NCI-H1105 (cell line): ENCODE measurements at places on chromosomes 2 and 18.

GRCh38 chr2:64164629-64165028 is 20.4 kb upstream of the PELI1 start:
- DNase-seq: no peak

DNA sequence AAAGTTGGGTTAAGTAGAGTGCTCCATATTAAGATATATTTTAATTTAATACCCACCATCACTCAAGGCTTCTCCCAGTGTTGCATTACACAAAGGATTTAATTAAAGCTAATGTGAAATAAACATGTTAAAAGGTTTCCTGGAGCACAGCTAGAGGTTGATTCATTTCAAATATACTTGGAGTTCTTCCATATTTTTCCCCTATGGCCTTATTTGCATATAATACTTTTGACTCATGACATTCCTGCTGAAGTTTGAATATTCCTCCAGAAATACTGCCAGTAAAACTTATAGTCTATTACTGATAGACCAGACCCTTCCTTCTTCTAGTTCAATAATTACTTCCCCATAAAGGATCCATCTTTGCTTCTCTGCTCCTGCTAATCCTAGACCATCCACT is 227.5 kb downstream of the GULP1 start:
- no peak for DNase-seq

- DNase-seq: peak; percentile 83
Observed at GRCh38 chr18:48410095-48410920, 1.1 kb upstream of the ZBTB7C start.

DNA sequence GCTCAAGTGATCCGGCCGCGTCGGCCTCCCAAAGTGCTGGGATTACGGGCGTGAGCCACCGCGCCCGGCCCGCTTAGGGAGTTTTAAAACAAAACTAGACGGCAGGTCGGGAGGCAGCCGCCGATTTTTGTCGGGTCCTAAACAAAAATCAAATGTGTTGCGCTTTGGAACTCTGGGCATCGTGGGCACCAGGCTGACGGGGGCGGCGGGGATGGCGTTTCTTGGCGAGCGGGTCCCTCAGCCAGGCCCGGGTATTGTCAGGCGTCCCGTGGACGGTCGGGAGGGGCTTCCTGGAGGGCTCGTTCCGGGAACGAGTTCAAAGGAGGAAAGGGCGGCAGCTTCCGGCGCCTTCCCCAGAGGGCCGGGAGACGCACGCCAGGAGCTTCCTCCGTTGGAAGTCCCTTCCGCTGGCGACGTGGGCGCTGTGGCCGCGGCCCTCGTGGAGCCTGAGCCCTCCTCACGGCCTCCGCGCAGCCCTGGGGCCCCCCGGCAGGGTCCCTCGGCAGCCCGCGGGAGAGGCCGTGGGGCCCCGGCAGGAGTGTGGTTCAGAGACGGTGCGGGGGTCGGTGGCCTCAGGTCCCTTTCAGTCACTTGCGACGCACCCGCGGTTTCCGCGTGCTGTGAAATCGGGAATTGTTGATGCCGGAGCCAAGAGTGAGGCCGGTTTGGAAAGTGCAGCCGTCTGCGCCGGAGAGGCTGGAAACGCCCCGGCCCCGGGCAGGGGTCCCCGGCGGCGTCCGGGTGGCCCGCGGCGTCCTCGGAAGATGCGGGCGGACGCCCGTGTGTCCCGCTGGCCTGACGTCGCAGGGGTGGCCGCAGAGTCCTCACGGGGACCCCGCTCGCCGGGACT is 59.3 kb downstream of the EMILIN2 start:
- DNase-seq: no peak

- DNase-seq: no peak
Observed at GRCh38 chr18:42157878-42158277, 202.8 kb downstream of the PIK3C3 start.

DNA sequence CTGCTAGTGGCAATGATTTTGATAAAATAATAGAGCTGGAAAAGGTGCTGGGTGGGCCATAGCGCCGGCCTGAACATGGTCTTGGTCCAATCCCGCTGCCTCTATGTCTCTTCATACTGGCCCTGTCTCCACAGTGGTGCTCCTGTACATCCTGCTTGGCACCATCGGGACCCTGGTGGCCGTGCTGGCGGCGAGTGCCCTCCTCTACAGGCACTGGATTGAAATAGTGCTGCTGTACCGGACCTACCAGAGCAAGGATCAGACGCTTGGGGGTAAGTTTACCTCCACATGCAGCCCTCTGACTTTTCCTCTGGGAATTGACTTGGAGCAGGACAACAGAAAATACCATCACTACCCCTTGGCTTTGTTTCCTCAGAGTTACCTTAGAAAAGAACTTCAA is 24.0 kb downstream of the IL18RAP start:
- no peak for DNase-seq

DNA sequence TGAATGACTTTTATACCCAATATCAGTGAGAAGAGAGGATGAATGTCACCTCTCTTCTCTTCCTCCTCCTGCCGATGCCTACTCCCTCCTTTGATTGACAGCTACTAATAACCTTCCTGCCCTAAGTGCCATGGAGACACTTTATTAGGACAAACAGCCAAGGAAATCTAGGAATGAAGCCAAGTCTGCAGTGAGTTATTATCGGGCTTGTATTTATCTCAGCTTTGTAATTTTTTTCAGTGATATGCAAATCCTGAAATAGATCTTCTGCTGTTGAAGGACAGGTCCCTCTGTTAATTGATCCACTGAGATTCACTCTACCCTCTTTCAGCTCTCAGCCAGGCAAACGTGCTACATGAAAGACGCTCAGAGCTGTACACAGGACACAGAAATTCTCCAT is 686.7 kb downstream of the TMEM182 start:
- DNase-seq: peak; percentile 91

DNA sequence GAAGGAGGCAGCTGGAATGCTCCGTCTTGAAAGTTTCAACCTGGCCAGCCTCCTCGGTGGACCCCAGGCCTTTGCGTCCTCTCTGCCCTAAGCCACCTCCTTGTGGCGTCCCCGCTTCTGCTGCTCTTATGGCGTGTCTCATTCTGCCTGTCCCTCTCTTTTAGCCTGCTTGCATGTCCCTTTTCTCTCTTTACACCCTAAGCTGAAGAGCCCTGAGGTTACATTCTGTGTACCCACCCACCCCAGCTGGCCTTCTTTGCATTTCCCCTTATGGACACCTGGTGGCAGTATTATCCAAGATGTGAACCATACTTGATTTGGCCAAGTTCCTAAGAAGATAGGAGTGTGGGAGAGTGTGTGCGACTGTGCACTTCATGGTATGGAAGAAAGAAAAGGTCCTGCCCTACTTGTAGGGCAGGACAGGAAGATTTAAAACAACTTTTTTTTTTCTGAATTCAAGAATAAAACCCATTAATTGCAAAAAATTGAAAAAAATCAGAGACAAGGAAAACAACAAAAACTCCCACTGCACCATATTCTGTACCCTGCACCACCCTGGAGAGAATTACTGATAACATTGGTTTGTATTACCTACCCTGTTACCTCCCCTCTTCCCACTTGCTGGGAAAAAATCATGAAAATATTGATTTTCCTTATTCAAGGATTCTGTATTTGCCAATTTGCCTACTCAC is 77.4 kb downstream of the DYSF start:
- no peak for DNase-seq

DNA sequence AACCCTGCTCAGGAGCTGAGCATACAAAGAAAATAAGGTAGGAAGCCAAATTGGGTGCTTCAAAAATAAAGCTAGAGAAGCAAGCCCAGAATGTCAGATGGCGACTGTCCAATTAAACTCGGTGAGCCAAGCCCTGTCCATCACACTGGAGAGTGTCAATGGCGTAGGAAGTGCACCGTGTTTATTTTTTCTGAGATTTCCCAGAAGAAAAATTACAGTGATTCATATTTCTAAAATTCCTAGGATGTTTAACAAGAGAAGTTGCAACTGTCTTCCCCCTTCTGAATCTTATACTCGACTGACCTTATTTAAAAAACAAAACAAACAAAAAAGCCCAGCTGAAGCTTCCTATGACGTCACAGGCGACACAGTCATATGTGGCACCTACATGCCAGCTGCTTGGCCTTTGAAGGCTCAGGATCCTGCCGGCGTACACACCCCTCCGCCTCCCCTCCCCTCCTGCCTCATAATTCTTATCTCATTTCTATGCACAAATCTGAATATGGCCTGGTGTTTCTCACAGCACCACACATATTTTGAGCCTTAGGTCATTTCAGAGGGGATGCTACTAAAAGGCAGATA is 60.8 kb downstream of the MBP start:
- DNase-seq: no peak

- no peak for DNase-seq
Observed at GRCh38 chr2:150817422-150817821, 330.0 kb upstream of the RND3 start.

DNA sequence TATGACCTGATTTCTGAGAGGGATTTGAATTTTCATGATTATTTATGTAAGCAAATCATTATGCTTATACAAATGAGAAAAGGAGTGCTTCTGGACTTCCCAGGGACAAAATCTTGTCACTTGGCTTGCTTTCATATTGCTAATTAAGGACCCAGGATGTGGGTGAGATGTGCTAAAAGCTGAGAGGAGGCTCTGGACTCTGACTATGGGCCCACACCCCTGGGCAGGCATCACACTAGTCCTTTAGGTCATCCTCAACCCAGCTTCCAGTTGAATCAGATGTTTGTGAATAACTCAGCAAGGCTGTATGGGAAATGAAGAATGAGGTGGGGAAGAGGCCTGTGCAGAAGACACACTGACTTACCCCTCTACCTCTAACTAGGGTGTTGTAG is 11.9 kb downstream of the IL1B start:
- no peak for DNase-seq

GRCh38 chr2:175003875-175004729 is 1.1 kb downstream of the CHN1 start:
- no peak for DNase-seq

DNA sequence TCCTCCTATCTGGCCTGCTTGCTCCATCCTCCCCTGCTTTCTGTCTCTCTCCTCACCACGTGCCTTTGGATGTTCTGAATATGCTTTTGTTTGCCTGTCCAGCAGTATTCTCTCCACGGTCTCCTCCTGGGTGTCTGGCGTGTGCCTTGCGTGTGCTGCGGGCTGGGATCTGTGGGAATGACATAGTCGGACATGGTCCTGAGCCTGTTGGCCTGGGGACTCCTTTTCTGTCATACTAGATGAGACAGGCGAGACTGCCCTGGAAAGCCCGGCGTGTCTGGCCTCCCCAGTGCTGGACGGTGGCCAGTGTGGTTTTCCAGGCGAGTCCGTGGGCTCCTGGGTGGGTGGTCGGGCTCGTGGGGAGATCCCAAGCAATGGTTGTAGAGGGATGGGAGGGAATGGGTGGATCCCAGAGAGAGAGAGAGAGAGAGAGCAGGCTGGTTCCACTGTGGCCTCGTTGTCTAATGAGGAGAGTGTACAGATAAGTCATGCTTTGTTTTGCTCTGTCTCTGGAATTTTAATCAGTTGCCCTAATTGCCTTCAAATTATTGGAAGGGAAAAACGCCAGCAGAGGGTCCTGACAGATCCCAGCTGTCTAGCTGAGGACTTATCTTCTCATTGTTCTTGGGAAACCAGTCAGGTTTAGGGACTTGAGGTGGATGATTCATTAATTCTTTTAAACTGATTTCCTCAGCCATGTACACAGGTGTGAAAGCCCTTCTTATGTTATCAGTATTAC is 58.3 kb downstream of the HPCAL1 start:
- no peak for DNase-seq

GRCh38 chr18:12606592-12607315 is 51.2 kb downstream of the SPIRE1 start:
- DNase-seq: no peak

GRCh38 chr18:37869051-37869450 is 303.5 kb upstream of the CELF4 start:
- no peak for DNase-seq

GRCh38 chr2:240963868-240964703 is 34.3 kb upstream of the SNED1 start:
- no peak for DNase-seq

- no peak for DNase-seq
Observed at GRCh38 chr2:165032559-165032958, 77.2 kb upstream of the SLC38A11 start.

DNA sequence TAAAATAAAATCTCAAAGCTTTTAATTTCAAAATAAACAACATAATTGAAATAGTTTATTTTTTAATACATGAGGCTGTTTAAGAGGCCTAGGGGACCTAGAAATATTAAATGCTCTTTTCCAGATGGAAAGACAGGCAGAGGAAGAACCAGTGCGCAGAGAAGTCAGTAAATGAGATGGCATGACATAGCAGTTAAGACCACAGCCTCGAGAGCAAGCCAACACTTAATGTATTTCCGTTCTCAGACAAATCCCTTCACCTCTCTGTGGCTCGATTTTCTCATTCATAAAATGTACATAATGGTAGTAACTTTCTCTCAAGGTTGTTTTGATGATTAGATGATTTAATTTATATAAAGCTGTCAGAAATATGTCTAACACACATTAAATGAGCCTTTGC is 405.1 kb upstream of the CWC22 start:
- no peak for DNase-seq

GRCh38 chr18:79466591-79466990 is 70.9 kb downstream of the NFATC1 start:
- no peak for DNase-seq
